ENCODE measurements at places on chromosomes 6 and 20.

DNA sequence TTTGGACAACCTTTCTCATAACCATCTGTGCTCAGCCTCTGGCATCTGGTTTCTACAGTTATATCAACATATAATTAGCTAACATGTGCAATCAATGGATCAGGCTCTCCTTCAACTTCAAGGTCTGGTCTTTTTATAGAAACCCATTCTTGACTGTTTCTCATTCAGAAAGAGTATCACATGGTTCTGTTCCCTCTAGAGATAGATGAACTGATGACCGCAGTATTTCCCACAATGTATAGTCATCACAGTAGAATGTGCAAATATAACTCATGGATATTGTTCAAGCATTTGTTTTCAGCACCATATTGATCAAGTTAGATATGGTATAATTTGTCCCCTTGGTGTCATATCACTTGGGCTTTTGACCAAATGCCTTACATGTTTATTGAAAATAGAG lies 656.2 kb downstream of the FRK start:
- DNase-seq, result no peak

DNA sequence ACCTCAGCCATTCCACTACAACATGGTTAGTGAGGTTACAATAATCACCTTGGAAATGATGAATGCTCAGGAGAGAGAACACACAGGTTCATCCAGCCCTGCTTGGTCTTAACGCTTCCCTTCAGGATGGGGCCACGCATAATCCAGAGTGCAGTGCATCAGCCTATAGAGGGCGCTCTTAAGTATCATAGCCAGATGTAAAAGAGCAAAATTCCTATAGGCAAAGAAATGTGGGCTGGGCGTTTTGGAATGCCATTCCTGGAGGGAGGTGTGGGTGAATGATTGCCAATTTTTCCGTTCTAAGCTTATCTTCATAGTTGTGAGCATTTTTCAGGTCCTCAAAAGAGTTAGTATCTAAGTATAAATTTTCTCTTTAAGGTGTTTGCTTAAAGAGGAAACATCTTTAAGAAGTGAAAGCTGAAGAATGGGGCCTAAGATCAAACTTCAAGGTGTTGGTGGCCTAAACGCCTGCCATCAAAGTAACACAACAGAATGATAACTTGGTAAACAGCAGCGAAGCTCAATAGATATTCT lies 1.8 kb downstream of the RIPOR2 start:
- no peak for DNase-seq

DNA sequence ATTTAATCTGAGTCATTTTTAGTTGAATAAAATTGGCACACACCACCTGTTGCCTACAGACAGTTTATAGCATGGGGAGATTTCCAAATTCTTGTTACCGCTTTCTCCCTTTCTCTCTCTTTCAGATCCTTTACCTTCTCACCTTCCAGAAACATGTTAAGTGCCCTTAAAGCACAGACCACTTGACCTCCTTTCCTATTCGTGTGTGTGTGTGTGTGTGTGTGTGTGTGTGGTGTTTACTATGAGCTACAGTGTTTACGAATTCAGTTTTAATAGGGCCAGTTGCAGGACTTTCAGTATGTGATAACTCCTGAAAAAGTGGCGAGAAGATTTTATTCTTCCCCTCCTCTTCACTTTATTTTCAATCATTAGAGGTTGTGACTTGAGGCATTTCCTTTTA lies 258.1 kb downstream of the BMP2 start:
- no peak for DNase-seq

GRCh38 chr6:7100753-7101081 lies 7.0 kb upstream of the RREB1 start:
- DNase-seq, result no peak

GRCh38 chr20:58853466-58853865 lies 950 bp downstream of the GNAS start:
- DNase-seq, result no peak

GRCh38 chr20:60804918-60805630 lies 447.0 kb upstream of the CDH4 start:
- peak; percentile 6 for DNase-seq

- no peak for DNase-seq
Measured at GRCh38 chr20:3785240-3786125, 1.1 kb downstream of the CENPB start.

Data from fibroblast of skin of scalp (primary cell).